ENCODE measurements at places on chromosomes 7 and 10.
A peak's percentile ranks its signal among the peaks of the same experiment; 100 is the strongest.

GRCh38 chr10:98269435-98269912, 1.5 kb upstream of the LOXL4 start:
- DNase-seq = peak; percentile 94

GRCh38 chr7:144568233-144568632, 164.7 kb upstream of the NOBOX start:
- no peak for DNase-seq

- peak; percentile 35 for DNase-seq
These were observed 111.8 kb downstream of the JAZF1 start for GRCh38 chr7:28068811-28069216.

GRCh38 chr7:45469103-45469502, 105.1 kb upstream of the ADCY1 start:
- peak; percentile 8 for DNase-seq

DNA sequence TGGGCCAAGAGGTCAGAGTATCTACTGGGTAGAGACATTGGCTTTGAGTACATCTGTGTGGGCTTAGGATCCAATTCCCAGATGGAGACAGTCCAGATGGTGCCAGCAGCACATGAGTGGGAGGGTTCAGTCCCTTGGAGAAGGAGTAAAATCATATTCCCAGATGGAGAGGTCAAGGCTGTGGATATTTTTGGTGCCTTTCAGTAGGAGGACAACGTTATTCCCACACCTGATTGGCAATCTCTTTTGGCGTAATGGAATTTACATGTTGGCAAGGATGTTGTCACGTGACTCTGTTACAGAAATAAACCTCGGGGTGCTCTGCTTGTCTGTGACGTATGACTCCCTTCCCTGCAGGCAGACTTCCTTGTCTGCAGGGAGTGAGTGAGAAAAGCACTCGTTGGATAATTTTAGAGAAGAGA, 27.6 kb downstream of the NPS start:
- no peak for DNase-seq

DNA sequence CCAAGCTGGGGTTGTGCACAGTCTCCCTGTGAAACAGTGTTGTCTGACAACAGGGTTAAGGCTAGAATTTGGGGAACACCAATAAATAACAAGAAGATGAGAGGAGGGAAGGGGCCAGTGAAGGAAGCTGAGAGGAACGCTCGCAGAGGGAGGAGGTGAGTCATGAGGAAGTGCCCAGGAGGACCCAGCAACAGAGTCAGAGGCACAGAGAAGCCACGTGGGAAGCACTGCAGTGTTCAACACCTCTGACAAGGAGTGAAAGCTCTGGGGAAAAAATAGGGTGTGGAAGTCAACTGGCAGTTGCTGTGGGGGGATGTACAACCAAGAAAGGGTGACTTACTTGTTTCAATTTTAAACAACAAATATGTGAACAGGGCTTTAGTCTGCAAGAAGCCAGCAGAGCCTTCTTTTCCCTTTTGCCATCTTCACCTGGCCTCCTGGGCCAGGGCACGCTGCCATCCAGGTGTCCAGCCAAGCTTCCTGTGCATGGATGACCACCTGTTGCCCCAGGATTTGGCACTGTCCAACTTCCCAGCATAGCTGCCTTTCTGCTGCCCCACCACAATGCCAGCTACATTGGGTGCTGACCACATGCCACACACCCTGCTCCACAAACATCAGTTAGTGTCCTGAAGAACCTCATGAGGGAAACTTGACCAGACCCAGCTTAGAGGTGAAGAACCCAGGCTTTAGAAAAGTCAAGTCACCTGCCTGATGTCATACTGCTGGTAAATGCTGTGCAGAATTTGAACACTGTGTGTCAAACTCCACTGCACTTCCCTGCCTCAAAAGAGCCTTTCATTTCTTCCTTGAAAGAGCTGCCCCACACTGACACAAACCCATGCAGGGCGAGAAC, 69.6 kb downstream of the ATXN7L1 start:
- DNase-seq = peak; percentile 55

GRCh38 chr7:70189776-70190175, 591.5 kb downstream of the AUTS2 start:
- no peak for DNase-seq

- DNase-seq = no peak
These were observed 114.1 kb downstream of the CPED1 start for GRCh38 chr7:121102619-121103018.

GRCh38 chr10:125157505-125157904, 2.9 kb downstream of the CTBP2 start:
- no peak for DNase-seq

DNA sequence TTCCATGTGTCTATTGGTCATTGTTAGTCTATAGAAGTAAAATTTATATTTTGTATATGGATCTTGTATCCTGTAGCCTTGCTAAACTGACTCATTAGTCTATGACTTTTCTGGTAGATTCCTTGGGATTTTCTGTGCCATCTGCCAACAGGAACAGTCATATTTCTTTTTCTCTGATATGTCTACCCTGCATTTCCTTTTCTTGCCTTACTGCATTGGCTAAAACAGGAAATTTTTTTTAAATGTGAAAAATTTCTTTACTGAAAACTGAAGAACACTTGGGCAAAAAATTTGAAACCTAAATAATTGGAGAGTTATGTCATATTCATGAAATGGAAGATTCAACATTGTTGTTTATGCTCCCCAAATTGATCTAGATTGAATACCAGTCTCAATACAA, 67.5 kb downstream of the AMZ1 start:
- no peak for DNase-seq
